Activated T-cell treated with anti-CD3 and anti-CD28 coated beads for 24 hours (primary cell): ENCODE measurements at places on chromosomes 5 and 9.

- no peak for DNase-seq
Measured at GRCh38 chr5:179308563-179309382, 36.5 kb downstream of the ADAMTS2 start.

DNA sequence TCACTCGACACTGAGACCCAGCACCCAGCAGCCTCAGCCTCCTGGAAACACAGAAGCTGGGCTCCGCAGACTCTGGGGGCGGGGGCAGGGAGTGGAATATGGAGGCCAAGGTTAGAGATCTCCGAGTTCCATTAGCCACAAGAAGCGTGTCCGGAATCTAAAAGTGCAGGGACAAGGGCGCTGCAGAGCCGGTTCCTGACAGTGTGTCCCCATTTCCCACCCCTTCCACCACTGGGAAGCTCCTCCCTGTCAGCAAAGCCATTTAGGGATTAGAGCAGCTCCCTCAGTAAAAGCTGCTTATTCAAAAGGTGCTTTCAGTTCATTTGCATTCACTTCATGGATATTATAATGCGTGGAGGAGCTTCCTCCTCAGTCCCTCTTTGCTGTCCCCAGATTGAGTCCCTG lies 74.1 kb upstream of the HSPA9 start:
- no peak for DNase-seq

GRCh38 chr5:138989720-138990119 lies 114.6 kb upstream of the LRRTM2 start:
- no peak for DNase-seq

- DNase-seq: no peak
Measured at GRCh38 chr9:37002413-37003217, 31.5 kb downstream of the PAX5 start.

DNA sequence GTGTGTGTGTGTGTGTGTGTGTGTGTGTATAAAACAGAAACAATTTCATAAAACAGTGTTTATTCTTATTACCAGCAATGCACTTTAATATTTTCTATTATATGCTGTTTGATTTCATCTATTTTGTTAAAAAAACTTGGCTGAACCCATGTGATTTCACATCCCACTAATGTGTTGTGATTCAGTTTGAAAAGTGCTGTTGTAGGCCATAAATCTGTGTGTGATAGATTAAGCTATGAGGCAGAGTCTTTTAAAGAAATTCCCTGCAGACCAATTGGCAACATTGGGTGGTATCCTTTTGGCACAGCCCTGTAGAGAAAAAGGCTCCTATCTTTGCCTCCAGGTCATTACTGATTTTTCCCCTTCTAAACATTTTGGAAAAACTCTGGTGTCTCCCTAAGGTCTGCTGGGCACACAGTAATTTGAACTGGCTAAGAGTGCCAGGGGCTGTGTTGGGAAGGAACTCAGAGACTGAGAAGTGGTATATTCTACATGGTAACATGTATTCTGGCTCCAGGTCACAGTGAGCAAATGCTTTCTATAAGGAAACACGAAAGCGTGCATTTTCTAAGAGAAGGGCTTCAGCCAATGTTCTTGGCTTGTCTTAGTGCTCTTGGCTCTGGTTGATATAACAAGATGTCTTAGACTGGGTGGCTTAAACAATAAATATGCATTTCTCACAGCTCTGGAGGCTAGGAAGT lies 4.5 kb downstream of the CAMK4 start:
- no peak for DNase-seq

DNA sequence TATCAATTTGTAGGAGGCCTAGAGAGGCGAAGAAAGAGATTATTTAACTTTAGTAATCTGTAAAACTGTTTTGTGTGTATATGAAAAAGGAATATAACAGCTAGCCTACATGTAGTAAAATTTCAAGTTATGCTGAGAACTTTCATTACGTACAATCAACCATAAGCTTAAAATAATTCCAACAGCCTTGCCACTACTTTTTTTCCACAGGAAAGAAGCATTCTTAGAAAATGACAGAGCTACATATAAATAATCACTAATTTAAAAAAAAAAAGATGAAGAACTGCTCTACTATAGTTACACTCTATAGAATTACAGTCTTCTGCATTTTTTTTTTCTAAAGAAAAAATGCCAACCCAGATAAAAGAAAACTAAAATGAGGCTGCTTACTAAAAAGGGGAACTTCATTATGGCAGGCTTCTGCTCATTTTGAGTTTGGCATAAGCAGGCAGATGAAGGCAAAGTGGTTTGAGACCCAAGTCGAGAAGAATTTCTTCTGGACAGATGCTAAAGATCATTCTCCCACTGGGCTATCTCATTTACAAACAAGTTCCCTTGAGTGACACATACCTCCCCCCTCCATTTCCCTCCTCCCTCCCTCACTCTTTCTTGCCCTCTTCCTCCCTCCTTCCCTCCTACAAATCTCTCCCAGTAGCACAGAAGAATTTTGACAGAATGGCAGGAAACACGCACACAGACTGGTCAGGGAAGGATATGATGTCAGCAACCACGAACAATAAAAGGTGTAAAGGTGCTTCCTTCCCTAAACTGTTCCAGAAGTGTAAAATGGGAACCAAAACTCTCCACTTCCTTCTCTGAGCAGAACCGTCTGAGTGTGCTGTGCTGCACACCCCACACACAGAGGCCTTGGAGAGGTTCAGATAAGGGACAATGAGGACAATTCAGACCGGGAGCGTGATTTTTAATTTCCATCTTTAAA lies 56.1 kb downstream of the MEF2C start:
- DNase-seq: no peak
